NCI-H446 (cell line): ENCODE measurements at places on chromosomes 7 and 10.

DNA sequence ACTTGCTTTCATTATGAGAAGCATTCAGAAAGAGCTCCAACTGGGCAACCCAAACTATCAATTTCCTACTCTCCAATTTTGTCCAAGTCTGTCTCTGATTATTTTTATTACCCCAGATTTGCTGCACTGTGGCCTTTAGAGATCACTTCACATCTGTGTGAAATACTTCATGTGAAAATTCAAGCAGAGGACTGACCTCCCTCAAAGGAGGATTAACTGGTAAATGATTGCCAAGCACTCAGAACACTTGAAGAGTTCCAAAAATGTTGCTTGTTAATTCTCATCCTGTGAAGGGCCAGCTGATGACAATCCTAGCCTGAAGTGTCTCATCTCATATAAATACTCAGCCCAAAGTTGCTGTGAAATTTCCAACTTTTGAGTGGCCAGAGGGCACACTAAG, 182.8 kb upstream of the DGKB start:
- DNase-seq = no peak

DNA sequence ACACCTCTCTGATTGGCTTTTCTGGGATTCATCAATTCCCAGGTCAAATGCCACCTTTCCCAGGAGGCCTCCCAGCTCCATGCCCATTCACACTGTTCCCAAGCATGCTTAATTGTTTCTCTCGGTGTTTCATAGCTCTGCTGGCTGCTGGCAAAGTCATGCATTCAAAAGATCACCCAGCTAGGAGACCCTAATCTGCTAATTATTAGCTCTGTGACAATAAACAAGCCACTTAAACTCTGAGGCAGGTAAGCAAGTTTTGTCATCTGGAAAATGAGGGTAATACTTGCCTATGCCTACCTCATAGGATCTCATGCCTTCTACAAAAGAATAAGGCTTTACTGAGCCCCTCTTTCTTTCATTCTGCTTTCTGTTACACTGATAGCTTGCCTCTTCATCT, 828 bp upstream of the KEL start:
- no peak for DNase-seq

DNA sequence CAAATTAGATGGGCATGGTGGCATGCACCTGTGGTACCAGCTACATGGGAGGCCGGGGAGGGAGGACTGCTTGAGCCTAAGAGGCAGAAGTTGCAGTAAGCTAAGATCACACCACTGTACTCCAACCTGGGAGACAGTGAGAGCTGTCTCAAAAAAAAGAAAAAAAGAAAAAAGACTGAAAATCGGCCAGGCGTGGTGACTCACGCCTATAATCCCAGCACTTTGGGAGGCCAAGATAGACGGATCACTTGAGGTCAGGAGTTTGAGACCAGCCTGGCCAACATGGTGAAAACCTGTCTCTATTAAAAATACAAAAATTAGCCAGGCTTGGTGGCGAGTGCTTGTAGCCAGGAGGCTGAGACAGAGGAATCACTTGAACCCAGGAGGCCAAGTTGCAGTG, 11.9 kb downstream of the RNF216 start:
- no peak for DNase-seq

DNA sequence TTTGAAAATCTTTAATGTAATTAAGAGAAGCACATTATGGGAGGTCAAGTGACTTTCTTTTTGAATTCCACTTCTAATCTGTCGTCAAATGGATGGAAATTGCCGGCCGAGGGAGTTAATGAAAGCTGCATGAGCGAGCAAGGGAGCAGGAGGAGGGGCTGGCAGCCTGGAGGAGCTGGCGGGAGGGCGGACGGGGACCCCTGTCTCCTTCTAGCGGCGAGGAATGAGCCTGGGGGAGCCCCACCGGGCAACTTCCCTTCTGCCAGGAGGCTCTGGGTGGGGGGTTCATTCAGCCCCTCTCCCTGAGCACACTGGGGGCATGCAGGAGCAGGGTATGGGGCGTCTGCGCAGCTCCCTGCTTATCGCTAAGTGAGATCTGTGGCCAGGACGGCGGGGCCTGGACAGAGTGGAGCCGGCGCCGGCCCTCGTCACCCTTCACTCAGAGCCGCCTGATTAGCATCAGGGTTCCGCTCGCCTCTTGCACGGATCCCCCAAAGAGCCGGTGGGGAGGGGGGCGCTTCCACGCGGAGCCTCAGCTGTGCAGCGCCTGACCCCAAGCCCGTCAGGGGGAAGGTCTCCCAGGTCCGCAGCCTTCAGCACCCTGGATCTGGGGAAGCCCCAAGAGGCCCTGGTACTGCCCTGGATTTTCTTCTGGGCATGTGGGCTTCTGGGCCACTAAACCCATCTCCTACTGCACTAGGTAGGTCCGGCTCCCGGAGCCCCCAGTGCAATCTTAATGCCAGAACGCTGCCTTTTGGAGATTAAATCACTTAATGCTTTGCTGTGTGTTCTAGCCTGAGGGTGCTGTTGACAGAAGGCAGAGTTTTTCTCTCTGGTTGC, 680.8 kb downstream of the LRMDA start:
- no peak for DNase-seq

DNA sequence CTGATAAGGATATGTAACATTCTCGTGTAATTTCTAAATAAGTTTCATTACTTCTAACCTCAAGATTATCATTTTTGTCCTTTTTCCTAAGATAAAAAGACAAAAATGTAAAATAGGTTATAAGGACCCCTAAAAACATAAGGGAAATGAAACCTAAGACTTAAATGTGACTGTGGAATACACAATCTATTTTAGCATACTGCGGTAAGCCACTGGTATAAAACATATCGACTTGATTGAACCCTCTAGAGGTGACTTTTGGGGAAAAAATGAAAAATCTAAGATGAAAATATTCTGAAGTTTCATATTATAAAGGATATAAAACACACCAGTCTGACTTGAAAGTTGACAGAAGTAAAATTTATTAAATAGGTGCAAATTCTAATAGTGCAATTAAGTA, 1.9 kb downstream of the NAMPT start:
- DNase-seq = no peak
